ENCODE measurements at places on chromosomes 4 and X.

DNA sequence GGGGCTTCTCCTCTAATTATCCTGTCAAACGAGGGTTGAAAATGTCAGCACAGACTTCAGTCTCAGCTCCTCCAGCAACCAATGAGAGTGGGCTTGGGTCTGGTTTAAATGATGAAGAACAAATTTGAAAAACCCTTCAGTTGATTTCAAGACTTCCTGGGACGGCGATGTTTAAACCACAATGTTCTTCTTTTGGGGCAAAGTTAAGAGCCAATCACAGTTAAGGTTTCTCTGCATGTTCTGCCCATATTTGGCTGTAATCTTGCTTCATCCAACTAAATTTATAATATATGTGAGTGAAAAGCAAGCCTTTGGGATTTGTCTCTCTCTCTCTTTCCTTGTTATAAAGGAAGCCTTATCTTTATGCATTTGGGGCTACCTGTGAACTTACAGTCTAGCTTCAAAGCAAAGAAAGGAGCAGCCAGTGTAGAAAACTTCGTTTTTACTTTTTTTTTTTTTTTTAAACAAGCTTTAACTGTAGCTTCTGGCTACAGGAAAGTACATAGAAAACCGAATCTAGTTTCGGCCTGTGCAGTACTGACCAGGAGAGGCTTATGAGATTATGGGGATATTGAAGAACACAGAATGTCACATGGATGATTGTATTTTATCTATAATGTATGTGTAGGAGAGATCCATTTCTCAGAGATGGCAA is 46.8 kb upstream of the FAM9C start:
- no peak for DNase-seq

GRCh38 chrX:123731258-123731986 is 1.4 kb downstream of the THOC2 start:
- no peak for DNase-seq

GRCh38 chr4:55617587-55618197 is 18.4 kb downstream of the NMU start:
- DNase-seq: no peak

DNA sequence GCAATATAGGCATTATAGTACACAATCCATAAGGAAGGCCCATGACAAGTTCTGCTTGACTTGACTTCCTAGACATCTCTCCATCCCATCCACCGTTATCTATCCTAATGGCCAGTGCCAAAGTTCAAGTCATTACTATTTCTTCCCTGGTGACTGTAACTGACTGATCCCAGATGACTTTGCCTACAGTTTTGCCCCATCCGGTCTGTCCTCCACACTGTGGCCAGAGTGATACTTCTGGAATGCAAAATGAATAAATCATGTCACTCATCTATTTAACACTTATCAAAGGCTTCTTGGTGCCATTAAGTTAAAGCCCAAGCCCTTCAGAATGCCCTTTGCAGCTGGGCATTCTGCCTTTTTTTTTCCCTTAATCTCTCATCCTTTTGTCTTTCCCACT is 130.8 kb downstream of the PPARGC1A start:
- no peak for DNase-seq

DNA sequence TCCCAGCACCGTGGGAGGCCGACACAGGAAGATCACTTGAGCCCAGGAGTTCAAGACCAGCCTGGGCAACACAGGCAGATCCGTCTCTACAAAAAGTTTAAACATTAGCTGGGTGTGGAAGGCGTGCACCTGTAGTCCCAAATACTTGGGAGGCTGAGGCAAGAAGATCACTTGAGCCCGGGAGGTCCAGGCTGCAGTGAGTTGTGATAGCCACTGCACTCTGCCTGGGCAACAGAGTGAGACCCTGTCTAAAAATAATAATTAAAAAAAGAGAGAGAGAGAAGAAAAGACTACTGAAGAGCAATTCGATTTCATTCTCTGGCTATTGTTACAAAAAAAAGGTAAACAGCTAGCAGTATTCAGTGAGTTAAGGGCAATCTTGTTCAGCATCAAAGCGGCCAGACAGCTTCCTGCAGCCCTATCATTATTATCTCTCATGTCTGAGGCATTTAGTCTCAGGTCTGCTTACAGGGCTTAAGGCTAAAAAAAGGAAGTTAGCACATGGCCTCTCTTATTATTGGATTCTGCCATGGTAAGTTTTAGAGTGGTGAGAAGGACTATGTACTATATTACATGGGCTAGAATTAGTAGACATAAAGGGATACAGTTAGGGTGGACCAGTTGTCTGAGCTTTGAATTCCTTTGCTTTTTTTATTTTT is 37.9 kb downstream of the ARHGEF6 start:
- DNase-seq: no peak
